Activated CD4-positive, alpha-beta T cell treated with anti-CD3 and anti-CD28 coated beads, Interleukin-2, amount 10 ng/mL, durations not matched to agents 7 days and 5 days (primary cell): ENCODE measurements at places on chromosomes 2 and 18. TPM values are rescaled to one million over a fixed set of nuclear protein-coding genes. Genes with fewer than 3 reads are reported as not detected.

Gene LRRC30
- total RNA-seq = not detected

Gene ITGAV
- 6.5 TPM for total RNA-seq

Gene PROM2
- total RNA-seq = 0.08 TPM

- no peak for DNase-seq
- peaks cover 49% of the 10 kb centered on the region for H3K4me1 ChIP-seq
- H3K4me3 ChIP-seq = peak overlapping the region; percentile 96
- H3K27me3 ChIP-seq = no peaks in the 10 kb centered on the region
- peak overlapping the region; percentile 98 for H3K27ac ChIP-seq
Measured at GRCh38 chr2:44170311-44170717, 1.6 kb downstream of the PPM1B start.

- no peaks in the 10 kb centered on the region for H3K36me3 ChIP-seq
- no peak overlapping the region for H3K4me3 ChIP-seq
- no peaks in the 10 kb centered on the region for H3K27me3 ChIP-seq
- H3K4me1 ChIP-seq = peaks cover 5% of the 10 kb centered on the region
Measured at GRCh38 chr2:110124939-110125691, 9.5 kb upstream of the MALL start.

DNA sequence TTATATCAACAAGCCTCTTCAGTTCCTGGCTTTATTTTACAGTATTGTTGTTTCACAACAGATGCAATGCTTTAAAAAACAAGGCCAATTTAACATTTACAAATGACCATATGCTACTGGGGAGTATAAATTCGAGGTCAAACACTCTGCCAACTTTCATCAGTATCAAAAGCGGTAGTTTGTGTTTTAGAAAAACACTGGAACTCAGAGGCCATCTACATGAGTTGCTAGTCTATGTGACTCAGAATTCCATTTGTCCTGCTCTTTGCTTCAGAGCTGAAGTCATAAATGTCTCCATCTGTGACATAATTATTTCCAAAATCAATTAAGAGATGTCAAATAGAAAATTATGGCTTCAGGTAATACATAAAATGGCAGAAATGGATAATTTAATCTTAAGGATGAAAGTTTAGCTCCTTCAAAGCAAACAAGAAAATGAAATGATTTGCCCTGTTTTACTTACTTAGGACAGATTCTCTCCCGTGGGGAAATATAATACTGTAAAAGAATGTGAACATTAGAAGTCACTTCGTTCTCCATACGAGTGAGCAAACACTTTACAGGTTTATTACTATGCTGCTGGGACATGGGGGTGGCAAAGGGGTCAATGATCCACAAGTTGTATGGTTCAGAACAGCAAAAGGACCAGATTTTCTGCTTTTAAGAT is 3.7 kb downstream of the MEX3C start:
- peaks cover 26% of the 10 kb centered on the region for H3K36me3 ChIP-seq
- H3K27ac ChIP-seq = no peak overlapping the region
- peaks cover 50% of the 10 kb centered on the region for H3K4me1 ChIP-seq
- H3K4me3 ChIP-seq = peak overlapping the region; percentile 25
- DNase-seq = no peak

DNA sequence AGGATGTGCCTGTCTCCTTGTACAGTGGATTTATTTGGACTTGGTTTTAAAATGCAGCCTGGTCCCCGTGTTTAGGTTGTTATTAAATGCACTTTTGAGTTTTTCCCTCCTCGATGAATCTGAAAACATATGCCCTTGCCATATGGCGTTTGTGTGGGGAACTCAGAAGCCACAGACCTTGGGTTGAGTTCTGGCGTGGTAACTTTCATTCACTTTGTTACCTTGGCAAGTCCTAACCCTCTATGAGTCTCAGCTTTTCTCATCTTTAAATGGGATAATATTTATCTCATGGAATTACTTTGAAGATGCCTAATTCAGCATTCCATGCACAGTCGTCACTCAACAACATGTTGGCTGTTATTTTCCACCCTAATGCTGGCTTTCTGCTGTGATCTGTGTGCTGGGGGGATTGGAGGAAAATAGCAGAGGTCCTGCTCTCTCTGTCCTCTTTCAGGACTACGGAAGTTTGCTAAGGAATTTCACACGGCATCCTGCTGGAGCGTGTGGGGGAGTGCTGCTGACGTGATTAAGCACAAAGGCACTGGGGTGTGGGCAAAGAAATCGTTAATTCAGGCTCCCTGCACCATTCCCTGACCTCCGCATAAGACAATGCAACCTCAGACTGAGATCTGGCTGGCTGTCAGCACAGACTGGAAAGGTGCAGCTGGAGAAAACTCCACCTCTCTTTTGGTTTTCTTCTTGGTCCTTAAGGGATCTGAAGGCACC is 61.7 kb downstream of the LDLRAD4 start:
- no peak overlapping the region for H3K4me3 ChIP-seq
- peak overlapping the region; percentile 16 for H3K27ac ChIP-seq
- H3K36me3 ChIP-seq = peaks cover 31% of the 10 kb centered on the region
- H3K4me1 ChIP-seq = peaks cover 75% of the 10 kb centered on the region
- no peaks in the 10 kb centered on the region for H3K27me3 ChIP-seq
- DNase-seq = no peak

GRCh38 chr2:96903318-96903717 is 33.4 kb upstream of the SEMA4C start:
- peaks cover 12% of the 10 kb centered on the region for H3K4me1 ChIP-seq
- no peak overlapping the region for H3K4me3 ChIP-seq
- H3K36me3 ChIP-seq = no peaks in the 10 kb centered on the region
- no peaks in the 10 kb centered on the region for H3K27me3 ChIP-seq

DNA sequence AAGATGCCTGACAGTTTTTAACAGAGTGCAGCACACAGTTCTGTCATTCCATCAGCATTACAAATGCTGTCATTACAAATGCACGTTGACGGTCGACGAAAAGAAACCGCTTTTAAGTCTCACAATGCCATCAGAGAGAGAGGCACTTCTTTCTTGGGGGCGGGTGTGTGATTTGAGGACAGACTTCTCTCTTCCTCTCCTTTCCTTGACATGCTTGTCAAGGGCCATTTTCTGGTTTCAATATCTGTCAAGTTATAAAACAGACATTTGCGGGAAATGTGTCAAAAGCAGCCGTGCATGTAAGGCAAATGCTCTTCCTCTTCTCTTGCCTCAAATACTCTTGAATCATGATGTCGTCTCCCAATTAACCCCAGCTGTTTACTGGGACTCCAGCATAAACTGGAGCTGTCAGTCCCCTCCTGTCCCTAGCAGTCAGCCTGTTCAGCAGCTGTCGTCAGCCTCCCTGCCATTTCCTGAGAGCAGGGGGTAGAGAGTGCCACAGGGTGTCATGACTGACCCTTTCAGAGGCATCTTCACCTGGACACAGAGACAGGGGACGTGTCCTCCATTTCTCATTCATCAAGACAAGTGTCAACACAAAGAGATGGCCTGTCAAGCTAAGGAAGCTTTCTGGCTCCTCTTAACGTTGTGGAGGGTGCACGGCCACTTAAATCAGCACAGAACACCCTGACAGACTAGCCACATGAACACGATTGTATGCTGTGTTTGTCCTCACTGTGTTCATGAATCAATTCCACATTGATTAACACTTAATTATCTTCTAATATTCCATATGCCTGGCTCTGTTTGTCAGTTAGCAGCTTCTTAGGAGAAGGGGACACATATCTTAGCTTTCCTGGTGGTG is 305.4 kb upstream of the RAB6C start:
- H3K4me1 ChIP-seq = no peaks in the 10 kb centered on the region
- DNase-seq = no peak
- no peak overlapping the region for H3K27ac ChIP-seq
- no peaks in the 10 kb centered on the region for H3K36me3 ChIP-seq
- no peak overlapping the region for H3K4me3 ChIP-seq

DNA sequence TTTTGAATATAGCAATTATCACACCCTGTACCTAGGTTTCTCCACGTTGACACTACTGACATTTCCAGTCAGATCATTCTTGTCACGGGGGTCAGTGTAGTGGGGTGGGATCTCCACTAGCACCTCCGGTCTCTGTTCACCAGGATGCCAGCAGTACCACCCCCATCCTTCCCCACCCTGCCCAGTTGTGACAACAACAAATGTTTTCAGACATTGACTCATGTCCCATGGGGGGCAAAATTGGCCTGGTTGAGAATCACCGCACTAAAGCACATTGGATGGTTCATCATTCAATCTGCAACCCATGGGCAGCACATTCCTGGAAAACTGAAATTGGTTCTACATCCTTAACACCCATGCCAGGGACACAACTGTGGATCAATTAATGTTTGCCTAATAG is 32.3 kb downstream of the FEZ2 start:
- no peaks in the 10 kb centered on the region for H3K27me3 ChIP-seq
- DNase-seq = no peak
- H3K4me1 ChIP-seq = peaks cover 6% of the 10 kb centered on the region

DNA sequence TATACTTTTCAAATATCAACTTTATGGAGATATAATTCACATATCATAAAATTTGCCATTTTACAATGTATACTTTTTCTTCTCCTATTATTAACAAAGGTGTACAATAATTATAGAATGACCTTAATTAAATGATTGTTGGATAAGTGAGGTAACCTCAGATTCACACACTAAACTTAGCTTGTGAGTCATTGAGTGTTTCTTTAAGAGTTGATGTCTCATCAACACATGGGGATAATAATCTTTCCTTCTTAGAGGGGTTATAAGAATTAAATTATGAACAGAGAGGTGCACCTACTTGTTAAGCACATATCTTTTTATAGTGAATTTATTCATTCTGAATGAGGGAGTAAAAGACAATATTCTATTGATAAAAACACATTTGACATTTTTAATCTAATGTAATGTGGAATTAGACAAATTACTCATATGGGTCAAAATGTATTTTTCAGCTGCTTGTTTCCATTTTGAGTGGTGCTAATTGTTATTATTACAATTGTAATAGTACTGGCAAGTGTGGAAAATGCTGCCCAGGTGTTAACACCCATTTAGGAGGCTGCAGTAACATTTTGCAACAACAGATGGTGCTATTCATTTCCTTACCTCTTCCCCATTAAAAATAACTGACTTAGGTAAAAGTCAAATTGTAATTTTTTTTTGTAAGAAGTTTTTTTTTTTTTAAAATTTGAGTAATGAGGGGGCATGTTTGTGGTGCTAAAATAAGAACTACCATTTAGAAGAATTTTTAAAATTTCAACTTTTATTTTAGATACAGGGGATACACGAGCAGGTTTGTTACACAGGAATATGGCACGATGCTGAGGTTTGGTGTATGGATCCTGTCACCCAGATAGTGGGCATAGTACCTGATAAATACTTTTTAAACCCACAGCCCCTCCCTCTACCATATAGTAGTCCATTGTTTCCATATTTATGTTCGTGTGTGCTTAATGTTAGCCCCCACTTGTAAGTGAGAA is 32.1 kb upstream of the DYNAP start:
- no peak overlapping the region for H3K4me3 ChIP-seq
- DNase-seq = peak; percentile 25
- H3K4me1 ChIP-seq = no peaks in the 10 kb centered on the region
- H3K27ac ChIP-seq = no peak overlapping the region

DNA sequence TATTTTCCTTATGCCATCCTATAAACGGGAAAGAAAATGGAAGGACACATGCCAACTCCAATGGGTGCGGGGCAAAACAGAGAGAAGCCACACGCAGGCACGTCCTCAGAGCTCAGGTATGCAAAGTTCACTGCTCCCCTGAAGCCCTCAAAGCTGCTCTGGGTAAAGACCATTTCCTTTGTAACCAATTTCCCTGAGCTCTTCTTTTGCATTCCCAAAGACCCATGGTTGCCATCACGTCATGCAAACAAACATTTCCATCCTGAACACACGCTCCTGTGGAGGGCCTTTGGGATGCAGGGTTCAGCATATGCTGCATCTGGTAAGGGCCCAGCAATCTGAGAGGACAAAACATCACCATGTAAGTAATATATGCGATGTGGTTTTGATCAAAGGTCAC is 69.4 kb downstream of the EMILIN2 start:
- no peak overlapping the region for H3K4me3 ChIP-seq
- peak overlapping the region; percentile 58 for H3K27ac ChIP-seq
- peaks cover 17% of the 10 kb centered on the region for H3K4me1 ChIP-seq
- H3K36me3 ChIP-seq = peaks cover 49% of the 10 kb centered on the region

DNA sequence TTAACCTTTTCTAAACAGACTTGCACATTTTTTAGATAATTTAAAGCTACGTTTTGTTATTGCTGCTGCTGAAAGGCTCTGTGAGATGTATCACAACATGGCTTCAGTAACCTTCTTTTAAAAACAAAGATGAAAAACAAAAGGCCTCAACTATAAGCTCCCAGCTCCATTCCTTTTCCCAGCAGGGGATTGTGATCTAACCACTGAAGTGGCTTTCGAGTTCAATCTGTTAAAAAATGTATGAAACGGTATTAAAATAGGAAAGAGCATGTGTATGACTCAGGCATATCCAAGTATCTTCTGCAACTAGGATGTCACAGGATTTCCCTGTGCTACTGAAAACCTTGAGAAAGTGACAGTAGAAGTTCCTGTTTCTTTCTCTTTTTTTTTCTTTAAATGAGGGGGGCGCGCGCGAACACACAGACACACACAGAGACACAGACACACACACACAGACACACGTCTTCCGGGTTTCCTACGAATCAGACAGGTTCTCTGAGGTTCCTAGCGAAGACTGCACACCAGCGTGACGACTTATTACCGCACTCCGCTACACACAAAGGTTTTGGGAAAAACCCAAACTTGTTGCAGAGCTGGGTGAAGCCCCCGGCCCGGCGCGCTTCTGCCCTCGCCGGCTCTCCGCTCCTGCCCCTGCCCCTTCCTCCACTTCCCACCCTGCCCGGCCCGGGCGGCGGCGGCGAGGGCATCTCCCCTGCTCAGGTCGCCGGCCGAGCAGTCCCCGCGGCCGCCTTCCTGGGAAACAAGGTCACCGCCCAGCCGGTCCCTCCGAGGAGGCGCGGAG is 86.8 kb downstream of the RBMS1 start:
- DNase-seq = peak; percentile 80
- no peaks in the 10 kb centered on the region for H3K27me3 ChIP-seq
- H3K36me3 ChIP-seq = peaks cover 46% of the 10 kb centered on the region
- peak overlapping the region; percentile 95 for H3K4me3 ChIP-seq
- H3K27ac ChIP-seq = peak overlapping the region; percentile 95
- H3K4me1 ChIP-seq = peaks cover 81% of the 10 kb centered on the region

DNA sequence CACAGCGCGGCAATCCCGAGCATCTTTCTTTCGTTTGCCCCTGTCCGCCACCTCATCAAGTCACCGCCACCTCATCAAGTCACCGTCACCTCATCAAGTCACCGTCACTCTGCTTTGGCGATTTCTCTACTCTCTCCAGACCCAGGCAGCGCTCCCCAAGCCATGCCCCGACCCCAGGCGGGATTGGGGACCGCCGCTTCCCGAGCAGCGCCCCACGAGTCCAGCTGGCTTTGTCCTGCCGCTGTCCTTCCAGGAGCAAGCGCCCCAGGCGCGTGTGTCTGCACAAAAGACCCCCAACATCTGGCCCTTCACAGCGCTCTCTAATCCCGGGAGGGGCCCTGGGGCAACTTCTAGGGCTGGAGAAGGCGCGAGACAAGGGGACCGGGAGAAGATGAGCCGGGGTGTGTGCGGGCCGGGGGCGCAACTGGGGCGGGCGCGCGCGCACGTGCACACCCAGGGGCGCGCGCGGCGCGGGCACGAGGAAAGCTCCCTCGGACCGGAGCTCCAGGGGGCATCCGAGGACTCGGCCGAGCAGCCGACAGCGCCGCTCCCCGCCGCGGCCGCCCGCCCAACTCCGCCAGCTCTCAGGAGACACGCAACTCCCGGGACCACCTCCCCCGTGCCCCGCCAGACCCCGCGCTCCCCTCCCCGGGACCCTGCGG is 633 bp upstream of the RNF152 start:
- H3K4me1 ChIP-seq = peaks cover 10% of the 10 kb centered on the region
- H3K27me3 ChIP-seq = peaks cover 60% of the 10 kb centered on the region
- DNase-seq = peak; percentile 13
- peak overlapping the region; percentile 77 for H3K4me3 ChIP-seq
- peak overlapping the region; percentile 65 for H3K27ac ChIP-seq
- no peaks in the 10 kb centered on the region for H3K36me3 ChIP-seq

GRCh38 chr2:154554046-154554445 is 144.4 kb upstream of the KCNJ3 start:
- no peak overlapping the region for H3K27ac ChIP-seq
- no peaks in the 10 kb centered on the region for H3K4me1 ChIP-seq
- no peak overlapping the region for H3K4me3 ChIP-seq
